ENCODE measurements at places on chromosomes 13 and 19. TPM values are rescaled to one million over a fixed set of nuclear protein-coding genes. Genes with fewer than 3 reads are reported as not detected.

- no peak overlapping the region for H3K27ac ChIP-seq
- H3K36me3 ChIP-seq = no peaks in the 10 kb centered on the region
- no peaks in the 10 kb centered on the region for H3K27me3 ChIP-seq
- DNase-seq = no peak
- no peaks in the 10 kb centered on the region for H3K4me1 ChIP-seq
- H3K4me3 ChIP-seq = no peak overlapping the region
These were observed 543.7 kb downstream of the EFNB2 start for GRCh38 chr13:105991622-105992277.

DNA sequence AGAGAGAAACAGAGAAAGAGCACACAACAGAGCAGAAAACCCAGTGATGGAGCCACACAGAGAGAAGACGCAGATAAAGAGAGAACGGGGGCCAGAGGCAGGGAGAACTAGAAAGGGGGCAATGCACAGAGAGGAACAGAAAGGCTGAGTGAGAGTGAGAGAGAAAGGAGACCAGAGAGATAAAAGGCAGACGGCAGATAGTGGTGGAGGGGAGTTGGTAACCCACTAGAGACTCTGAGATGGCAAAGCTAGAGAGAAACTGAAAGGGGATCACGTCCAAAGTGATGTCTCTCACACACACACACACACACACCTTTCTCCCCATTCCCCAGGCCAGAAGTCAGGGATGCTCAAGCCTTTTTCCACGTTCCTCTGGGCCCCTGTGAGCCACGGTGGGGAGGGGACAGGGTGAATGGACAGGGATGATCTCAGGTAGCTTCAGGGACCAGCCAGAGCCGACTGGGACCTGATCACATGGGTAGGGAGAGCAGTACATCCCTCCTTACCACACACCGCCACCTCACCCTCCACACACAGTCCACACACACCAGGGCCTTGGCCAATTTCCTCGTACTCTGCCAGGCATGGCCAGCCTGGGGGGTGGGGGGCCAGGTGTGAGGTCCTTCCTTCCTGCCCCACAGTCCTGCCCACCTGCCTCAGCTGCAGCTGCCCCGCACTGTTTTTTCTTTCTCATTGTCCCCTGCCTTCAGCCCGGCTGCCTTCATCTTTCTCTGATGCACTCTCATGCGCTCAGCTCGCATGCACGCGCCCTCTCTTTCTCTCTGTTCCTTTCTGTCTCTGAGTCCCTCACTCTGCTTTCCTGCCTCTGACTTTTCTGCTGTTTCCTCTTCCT, 22.5 kb upstream of the POU2F2 start:
- DNase-seq = no peak
- H3K36me3 ChIP-seq = no peaks in the 10 kb centered on the region
- no peak overlapping the region for H3K4me3 ChIP-seq
- H3K27me3 ChIP-seq = peaks cover 5% of the 10 kb centered on the region
- no peaks in the 10 kb centered on the region for H3K4me1 ChIP-seq

AMH gene
- polyA plus RNA-seq = not detected

LENG9 gene
- 0.23 TPM for polyA plus RNA-seq

- no peaks in the 10 kb centered on the region for H3K36me3 ChIP-seq
- H3K27me3 ChIP-seq = no peaks in the 10 kb centered on the region
- no peak overlapping the region for H3K4me3 ChIP-seq
- no peaks in the 10 kb centered on the region for H3K4me1 ChIP-seq
- DNase-seq = no peak
These were observed 20.3 kb downstream of the LYL1 start for GRCh38 chr19:13082192-13083007.

PRR36 gene
- not detected for polyA plus RNA-seq

OR4F17 gene
- polyA plus RNA-seq = not detected

DNA sequence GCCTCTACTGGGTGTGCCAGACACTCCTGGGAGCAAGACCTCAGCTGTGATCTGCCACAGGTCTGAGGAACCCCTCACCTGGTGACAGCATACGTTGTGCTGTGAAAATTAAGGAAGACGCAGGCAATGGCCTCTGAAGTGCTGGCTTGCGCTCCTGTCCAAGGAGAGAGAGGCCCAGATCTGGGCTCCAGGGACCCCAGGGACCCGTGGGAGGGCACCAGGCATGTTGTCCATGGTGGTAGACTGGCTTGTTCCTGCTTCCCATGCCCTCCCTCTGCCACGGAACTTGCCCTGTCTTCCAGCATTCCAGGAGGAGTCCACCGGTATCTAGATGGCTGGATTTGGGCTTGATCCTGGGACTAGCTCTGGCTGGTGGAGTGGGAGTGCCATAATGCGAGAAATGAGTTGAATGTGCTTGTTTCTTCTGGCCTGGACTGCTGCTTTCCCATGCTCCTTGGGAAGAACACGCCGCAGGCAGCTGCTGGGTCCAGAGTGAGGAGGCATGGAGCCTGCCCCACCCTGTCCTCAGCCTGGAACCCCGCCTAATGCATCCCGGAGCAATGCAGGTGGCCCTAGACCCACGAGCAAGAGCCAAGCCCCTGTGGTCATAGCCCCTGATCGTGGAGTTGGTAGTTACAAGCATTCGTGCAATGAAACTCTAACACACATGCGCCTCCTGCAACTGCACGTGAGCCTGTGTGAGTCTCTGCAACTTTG, 190.2 kb downstream of the TEX29 start:
- no peak overlapping the region for H3K27ac ChIP-seq
- H3K4me3 ChIP-seq = no peak overlapping the region
- H3K27me3 ChIP-seq = no peaks in the 10 kb centered on the region
- no peak for DNase-seq

GRCh38 chr13:113457510-113457909, 4.2 kb upstream of the ADPRHL1 start:
- H3K36me3 ChIP-seq = peaks cover 12% of the 10 kb centered on the region
- no peak overlapping the region for H3K27ac ChIP-seq
- no peak overlapping the region for H3K4me3 ChIP-seq
- H3K27me3 ChIP-seq = no peaks in the 10 kb centered on the region

DNA sequence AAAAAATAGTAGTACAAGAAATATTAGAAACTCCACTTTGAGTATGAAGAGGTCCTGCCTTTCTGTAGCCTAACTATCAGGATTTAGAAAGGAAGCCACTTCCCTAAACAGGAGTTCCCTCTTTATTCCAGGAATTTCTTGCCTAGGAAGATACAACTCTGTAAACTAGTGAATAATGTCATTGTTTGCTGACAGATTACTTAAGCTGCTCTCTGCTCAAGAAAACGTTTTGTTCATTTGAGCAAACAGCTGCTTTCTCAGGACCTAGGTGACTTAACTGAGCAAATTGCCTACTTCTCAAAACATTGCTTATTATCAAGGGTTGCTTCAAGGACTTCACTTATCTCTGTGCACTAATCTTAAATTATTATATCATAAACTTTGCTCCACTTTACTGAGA, 1419.4 kb upstream of the SLC10A2 start:
- H3K4me3 ChIP-seq = no peak overlapping the region
- H3K27me3 ChIP-seq = no peaks in the 10 kb centered on the region

GRCh38 chr13:83515268-83516015, 366.8 kb downstream of the SLITRK1 start:
- H3K4me3 ChIP-seq = no peak overlapping the region
- no peaks in the 10 kb centered on the region for H3K27me3 ChIP-seq
- no peak overlapping the region for H3K27ac ChIP-seq
- no peaks in the 10 kb centered on the region for H3K4me1 ChIP-seq

DNA sequence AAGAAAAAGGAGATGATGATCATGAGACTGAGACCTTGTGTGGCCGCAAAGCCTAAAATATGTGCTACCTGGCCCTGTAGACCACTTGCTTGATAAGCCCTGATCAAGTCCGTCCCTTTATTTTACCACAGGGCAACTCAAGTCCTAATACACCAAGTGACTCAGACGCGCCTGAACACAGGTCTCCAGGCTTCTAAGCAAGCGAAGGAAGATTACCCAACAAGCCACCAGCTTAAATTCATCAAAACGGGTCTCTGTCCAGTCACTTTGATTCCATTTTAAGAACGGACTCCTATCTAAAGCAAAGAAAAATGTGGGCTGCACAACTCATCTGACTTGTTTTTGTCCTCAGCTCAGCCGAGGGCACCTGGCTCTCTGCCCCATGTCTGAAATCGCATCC, 26.8 kb downstream of the SLC7A1 start:
- no peak overlapping the region for H3K27ac ChIP-seq
- no peak overlapping the region for H3K4me3 ChIP-seq
- H3K36me3 ChIP-seq = no peaks in the 10 kb centered on the region

DNA sequence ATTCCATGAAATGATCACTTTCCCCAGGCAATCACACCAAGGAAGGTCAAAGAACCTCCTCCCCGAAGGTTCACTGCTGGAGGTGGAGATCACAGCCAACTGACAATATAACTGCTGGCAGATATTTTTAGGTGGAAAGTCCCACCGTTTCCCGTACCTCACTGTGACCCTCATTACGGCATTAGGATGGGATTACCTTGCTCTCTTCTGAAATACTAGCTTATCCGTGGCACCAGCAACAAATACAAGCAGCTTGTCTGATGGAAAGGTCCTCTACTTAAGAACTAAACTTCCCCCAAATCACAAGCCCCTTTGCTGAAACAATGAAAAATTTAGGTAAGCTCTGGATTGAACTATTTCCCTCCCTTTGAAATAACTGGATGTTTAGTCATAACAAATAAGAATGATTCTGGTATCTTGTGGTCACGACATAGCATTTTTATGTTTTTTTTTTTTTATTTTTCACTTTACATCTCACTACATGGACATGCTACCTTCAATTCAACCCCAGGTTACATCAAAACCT, 178.9 kb downstream of the COL4A1 start:
- no peaks in the 10 kb centered on the region for H3K4me1 ChIP-seq
- no peaks in the 10 kb centered on the region for H3K36me3 ChIP-seq
- DNase-seq = no peak
- H3K27ac ChIP-seq = no peak overlapping the region
- H3K27me3 ChIP-seq = no peaks in the 10 kb centered on the region

GRCh38 chr13:41613984-41614661, 156.8 kb downstream of the RGCC start:
- H3K4me1 ChIP-seq = no peaks in the 10 kb centered on the region
- H3K27me3 ChIP-seq = no peaks in the 10 kb centered on the region
- H3K27ac ChIP-seq = no peak overlapping the region

ZC3H4 gene
- 3.2 TPM for polyA plus RNA-seq

DNA sequence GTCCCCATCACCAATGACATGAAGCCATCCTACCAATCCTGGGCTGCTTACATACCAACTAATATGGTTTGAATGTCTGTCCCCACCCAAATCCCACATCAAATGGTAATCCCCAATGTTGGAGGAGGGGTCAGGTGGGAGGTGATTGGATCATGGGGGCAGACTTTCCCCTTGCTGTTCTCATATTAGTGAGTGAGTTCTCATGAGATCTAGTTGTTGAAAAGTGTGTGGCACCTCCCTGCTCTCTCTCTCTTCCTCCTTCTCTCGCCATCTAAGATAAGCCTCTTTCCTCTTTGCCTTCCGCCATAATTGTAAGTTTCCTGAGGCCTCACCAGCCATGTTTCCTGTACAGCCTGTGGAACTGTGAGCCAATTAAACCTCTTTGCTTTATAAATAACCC, 53.6 kb upstream of the FAM124A start:
- H3K4me3 ChIP-seq = no peak overlapping the region
- H3K27ac ChIP-seq = no peak overlapping the region
- DNase-seq = no peak
- H3K36me3 ChIP-seq = no peaks in the 10 kb centered on the region
- no peaks in the 10 kb centered on the region for H3K4me1 ChIP-seq
- no peaks in the 10 kb centered on the region for H3K27me3 ChIP-seq

DNA sequence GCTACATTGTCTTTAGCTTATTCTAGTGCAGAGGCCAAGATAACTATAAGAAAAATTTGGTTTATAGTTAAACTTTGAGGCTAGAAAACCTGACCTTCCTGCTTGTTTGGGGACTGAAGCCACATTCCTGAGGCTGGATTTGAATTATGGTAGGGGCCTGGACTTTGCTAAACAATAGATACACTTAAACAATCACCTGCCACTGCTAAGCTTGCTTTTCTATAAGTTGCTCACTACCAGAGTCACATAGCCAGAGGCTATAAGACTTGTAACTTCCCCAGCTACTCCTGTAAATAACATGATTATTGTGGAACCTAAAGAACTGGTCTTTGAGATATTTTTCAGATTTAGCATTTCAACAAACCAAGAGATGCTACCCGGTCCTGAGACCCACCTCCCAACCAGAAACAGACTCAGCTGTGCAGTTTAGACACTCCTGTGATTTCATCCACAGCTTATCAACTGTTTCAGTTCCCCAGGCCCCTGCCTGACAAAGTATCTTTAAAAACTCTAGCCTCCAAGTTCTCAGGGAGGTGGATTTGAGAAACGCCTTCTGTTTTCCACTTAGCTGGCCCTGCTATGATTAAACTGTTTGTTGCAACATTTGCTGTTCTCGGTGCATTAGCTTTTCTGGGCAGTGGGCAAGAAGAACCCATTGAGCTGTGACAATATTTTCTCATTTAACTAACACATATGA, 77.7 kb downstream of the MIPEP start:
- no peaks in the 10 kb centered on the region for H3K4me1 ChIP-seq
- DNase-seq = no peak

DNA sequence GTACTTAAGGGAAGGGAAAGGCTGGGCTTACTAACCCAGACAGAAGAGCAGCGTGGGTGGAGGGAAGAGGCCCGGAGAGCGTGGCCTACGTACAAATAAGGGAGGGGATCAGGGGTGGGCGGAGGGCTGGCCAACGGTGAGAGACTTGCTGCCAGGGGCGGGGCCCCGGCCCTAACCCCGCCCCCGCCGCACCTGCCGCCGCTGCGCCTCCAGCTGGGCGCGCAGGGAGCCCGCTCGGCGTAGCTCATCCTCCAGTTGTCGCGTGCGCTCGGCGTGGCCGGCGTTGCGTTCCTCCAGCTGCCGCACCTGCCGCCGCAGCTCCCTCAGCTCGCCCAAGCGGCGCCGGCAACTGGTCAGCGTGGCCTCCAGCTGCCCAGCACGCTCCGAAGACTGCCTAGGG, 5.7 kb downstream of the HOOK2 start:
- peaks cover 3% of the 10 kb centered on the region for H3K4me1 ChIP-seq
- no peak overlapping the region for H3K27ac ChIP-seq
- no peak overlapping the region for H3K4me3 ChIP-seq
- no peaks in the 10 kb centered on the region for H3K27me3 ChIP-seq
- H3K36me3 ChIP-seq = no peaks in the 10 kb centered on the region
